ENCODE measurements at places on chromosomes 7 and 10.
A peak's percentile ranks its signal among the peaks of the same experiment; 100 is the strongest.

DNA sequence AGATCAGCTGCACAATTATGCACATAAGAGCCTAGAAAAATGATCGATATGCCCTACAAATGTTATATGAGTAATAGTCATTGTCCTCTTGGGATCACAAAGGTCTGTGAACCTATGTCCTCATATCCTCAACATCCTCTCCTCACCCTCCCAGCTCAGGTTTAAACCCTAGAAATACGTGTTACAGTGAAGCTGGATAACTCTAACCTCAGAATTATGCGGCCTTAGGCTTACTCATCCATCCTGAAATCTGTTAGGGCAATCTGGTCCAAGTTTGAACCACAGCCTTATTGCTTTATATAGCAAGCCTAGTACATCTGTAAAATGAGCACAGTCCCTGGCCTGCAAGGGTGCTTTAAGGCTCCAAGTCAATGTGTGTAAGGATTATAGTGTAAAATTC is 84.2 kb upstream of the FRMD4A start:
- peak; percentile 55 for DNase-seq

GRCh38 chr7:114365791-114366190 is 48.8 kb upstream of the FOXP2 start:
- DNase-seq: no peak

DNA sequence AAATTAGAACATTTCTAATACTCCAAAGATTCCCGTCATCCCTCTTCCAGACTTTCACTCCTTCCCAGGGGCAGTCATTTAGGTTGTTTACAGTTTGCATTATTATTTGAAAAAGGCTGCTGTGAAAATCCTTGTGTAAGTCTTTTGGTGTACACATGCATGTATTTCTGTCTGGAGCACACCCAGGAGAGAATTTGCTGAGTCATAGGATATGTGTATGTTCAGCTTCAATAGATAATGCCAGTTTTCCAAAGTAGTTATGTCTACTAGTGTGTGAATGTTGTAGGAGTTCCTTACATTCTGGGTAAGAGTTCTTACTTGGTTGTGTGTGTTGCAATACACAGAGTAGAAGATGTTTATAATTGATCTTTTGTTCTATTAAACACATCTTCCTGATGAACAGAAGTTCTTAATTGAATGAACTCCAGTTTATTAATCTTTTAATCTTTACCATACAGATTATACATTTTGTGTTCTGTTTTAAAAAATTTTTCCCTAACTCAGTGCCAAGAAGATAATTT is 25.3 kb downstream of the CROT start:
- peak; percentile 58 for DNase-seq

DNA sequence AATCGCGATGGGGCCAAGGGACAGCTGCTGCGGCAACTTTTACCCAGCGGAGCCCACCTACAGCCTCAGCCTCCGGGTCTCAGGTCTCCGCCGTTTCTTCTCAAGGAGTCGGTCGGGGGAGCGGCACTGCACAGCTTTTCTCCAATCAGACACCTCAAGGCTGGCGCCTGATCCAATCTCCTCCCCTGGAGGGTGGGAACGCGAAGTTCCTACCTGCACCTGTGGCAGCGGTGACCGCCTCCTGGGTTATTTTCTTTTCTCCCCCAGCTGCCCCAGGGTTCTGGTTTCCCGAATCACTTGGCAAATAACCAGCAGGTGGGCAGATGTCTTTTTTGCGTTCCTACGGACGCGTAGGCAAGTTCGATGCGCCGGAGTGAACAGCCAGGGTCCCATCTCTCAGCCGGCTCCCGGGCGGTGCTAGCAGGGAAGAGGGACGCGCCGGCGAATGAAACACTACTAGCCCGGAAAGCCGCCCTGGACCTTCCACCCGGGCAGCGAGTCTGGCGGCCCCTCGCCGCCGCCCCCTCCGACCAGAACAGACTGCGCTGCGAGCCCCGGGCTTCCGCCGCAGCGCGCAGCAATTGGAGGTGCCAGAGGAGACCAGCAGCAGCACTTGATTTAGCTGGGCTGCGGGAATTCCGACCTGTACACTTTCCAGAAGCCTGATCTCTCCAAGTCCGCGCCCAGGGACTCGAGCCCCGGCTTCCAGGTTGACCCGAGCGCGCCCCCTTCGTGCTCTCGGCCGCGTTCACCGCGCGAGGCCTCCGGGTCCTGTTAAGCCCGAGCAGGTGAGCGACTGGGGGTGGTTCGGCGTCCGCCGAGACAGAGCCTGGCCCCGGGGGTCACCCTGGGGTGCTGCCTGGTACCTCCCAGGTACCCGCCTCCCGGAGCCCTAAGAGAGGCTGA is at the start of gene PRR15:
TSS of gene PRR15 (plus strand) at position 246 of the 906 bp plus-strand sequence. CDS start 2,495 bp downstream, outside the sequence.
- no peak for DNase-seq

- DNase-seq: peak; percentile 54
Measured at GRCh38 chr10:4181621-4182049, 396.6 kb upstream of the KLF6 start.

GRCh38 chr10:116926426-116926825 is 77.1 kb downstream of the ENO4 start:
- no peak for DNase-seq

DNA sequence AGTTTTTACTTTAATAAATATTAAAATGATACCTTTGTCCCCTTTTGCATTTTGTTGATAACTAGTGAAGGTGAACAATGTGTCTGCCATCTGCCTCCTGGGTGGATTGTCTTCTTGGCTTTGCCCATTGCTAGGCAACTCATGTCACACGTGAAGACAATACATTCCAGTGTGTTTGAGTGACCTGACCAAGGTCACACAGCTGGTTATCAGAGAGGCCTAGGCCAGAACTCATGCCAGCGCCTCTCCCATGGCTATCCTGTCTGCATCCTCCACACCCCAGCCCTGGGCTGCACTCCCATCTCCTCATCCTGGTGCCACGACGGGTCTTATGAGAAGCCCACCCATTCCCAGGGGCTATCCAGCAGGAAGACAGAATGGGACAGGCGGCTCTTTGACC is 108.7 kb downstream of the PLCE1 start:
- DNase-seq: no peak

DNA sequence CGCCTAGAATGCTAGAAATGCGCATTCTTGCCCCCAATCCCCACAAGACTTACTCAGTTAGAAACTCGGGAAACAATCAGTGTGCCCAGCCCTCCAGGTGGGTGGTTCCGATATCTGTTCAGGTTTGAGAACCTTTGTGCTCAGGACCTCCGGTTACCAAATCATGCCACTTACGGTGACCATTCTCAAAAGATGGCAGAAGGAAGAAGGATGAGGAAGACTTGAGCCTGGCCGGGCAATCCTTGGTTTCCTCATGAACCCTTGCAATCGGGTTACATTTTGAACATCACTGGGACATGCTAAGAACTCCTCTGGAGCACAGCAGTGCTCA is 52.1 kb downstream of the RBM17 start:
- DNase-seq: no peak

GRCh38 chr10:50254479-50254878 is 3.2 kb upstream of the ASAH2 start:
- no peak for DNase-seq

GRCh38 chr7:102188746-102189145 is 97.9 kb upstream of the SH2B2 start:
- no peak for DNase-seq

GRCh38 chr10:90872648-90873020 is 860 bp downstream of the RPP30 start:
- DNase-seq: no peak

DNA sequence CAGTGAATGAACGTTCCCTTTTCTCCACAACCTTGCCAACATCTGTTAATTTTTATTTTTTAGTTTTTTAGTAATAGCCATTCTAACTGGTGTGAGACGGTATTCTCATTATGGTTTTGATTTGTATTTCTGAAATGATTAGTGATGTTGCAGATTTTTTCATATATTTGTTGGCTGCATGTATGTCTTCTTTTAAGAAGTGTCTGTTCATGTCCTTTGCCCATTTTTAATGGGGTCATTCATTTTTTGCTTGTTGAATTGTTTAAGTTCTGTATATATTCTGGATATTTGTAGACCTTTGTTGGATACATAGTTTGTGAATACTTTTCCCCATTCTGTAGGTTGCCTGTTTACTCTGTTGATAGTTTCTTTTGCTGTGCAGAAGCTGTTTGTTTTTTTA is 73.9 kb upstream of the MSRB2 start:
- DNase-seq: no peak

DNA sequence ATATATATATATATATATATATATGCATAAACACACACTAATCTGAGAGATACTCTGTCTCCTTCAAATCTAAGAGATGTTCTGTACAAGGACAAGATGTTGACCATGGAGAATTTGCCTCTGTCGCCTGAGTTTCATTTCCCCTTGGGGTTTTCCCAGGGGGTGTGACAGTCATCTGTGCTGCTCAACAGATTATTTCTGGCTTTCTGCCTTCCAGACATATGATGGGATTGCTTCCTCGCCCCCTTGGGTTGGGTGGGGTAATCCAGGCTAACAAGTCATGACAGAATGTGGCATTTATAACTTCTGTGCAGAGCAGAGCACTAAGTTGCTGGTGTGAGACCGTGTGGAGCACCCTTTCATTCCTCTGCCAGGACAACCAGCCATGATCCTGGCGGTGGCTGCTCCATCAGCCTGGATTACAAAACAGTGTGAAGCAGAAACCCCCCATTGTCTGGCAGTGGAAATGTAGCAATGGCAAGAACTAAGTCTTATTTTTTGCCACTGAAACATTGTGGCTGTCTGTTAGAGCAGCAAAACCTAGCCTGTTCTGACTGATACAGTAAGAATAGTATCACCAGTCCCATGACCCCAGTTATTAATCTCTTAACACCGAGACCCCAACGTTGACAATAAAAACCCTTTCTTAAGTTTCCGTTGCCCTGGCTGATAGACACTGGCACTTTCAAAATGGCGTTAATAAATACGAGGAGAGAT is 13.7 kb upstream of the USP6NL start:
- no peak for DNase-seq

- no peak for DNase-seq
Measured at GRCh38 chr7:133478591-133479135, 225.8 kb downstream of the EXOC4 start.

DNA sequence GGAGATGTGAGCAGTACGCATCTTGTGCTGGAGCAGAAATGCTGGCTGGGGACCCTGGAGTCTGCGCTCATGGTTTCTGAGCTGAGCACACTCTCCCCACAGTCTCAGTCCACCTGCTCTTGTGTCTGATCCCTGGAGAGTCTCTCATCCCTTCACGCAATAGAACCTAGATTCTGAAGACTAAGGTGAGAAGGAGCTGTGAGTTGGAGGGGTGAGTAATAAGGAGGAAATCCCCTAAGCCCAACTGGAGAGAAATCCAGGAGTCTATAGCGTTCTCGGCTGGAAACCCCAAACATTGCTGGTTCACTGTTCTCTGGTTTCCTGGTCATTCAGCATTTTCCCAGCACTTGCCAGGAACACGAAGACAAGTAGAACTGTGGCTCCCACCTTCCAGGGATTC is 68.3 kb upstream of the SMNDC1 start:
- no peak for DNase-seq

DNA sequence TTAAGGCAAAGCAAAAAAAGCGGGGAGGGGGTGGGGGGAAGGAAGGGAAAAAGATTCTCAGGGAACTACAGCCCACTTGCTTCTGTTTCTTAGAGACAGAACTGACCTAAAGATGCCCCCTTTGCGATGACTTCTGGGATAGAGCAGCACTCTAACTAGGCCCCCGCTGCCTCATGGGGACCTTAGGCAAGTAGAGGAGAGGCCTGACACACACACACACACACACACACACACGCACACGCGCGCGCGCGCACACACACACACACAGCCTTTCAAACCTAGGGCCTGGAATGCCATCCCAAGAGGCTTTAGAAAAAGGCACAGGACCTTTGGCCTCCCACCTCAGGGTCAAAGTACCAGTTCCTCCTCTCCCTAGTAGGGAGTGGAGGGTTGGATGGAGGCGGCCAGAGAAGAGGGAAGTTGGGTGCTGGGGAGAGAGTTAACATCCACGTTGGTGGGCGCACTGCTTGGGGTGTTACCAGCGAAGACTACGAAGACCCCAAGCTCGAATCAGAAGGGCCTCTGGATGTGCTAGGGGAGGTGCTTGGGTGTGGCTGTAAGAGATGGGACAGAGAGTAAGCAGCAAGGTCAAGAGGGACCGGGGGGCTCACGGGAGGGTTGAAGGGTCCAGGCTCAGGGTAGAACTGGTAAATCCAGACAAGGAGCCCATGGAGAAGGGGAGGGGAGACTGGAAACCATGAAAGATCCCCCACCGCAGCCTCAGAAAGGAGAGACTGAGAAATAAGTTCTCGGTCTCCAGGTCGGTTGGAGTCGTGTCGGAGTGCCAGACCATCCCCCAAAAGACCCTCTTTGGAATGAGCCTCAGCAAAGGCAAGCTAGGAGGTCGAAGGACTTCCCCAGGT is 1.2 kb upstream of the COL1A2 start:
- DNase-seq: peak; percentile 68

DNA sequence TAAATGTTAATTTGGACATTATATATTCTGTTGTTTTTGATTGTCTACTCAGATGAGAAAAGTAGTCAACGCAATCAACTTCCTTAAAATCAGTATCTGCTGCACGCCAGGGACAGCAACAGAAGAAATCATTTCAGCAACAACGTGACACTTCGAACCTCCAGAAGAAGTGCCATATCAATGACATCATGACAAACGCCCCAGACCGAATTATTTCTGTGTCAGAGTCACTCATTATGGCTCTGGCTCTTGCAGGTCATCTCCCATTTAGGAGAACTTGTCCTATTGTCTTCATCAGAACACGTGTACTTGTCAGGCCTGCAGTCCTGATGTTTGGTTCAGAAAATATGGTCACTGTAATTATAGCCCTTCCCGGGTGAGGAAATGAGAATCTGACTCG is 276.3 kb downstream of the ADARB2 start:
- DNase-seq: no peak

DNA sequence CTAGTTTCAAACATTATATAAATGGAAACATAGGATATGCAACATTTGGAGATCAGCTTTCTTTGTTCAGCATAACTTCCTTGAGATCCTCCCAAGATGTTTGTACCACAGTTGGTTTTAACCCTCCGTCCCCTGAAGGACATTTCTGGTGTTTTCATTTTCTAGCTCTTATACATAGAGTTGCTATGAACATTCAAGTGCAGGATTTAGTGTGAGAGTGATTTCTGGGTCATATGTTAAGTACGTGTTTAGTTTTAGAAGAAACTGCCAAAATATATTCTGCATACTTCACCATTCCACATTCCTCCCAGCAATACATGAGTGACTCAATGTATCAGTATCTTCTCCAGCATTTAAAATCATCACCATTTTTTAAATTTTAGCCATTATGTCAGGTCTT is 588.7 kb upstream of the PFKP start:
- DNase-seq: no peak

DNA sequence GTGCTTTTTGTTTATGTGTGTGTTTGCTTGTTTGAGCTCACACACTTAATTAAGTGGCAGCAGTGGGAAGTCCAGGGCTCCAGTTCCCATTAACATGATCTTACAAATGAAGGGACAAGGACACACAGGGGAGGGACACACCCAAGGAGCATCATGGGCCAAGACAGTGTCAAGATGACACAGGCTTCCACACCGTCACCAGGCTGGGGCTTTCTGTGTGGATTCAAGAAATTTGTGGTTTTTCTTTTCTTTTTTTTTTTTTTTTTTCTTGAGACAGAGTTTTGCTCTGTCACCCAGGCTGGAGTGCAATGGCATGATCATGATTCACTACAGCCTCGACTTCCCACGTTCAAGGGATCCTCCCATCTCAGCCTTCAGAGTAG is 173.6 kb downstream of the KIAA1217 start:
- no peak for DNase-seq
